ENCODE measurements at places on chromosomes 6 and 20.
A peak's percentile ranks its signal among the peaks of the same experiment; 100 is the strongest.

- no peak for DNase-seq
Observed at GRCh38 chr6:144824018-144824417, 538.9 kb downstream of the UTRN start.

DNA sequence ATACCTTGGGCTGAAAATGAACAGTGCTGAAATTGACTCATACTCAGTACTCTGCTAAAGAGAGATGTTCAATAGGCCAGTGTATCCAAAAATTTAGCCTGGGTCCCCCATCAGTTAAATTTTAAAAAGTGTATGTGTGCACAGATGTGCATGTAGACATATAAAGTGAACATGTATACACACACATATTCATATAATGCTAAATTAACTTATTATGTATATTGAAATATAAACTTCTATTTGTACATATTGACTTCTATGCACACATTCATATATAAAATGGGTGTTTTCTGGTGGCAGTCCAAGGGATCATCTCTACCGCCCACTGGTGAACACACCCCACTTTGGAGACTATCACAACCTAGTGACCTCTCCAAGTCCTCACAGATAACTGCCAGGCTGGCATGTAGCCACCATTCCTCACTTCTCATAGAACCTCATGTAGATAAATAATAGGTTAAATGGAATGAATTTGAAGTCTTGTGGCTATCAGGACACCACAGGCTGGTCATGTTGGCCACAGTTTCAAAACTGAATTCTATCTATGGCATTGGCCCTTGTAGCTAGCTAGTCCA, 8.8 kb downstream of the SLC22A16 start:
- DNase-seq = no peak

GRCh38 chr20:16167423-16168130, 405.7 kb downstream of the KIF16B start:
- DNase-seq = no peak

GRCh38 chr6:39451831-39452230, 129.3 kb upstream of the KCNK16 start:
- no peak for DNase-seq

- DNase-seq = no peak
Observed at GRCh38 chr6:166492092-166492741, 94.3 kb downstream of the RAMACL start.

DNA sequence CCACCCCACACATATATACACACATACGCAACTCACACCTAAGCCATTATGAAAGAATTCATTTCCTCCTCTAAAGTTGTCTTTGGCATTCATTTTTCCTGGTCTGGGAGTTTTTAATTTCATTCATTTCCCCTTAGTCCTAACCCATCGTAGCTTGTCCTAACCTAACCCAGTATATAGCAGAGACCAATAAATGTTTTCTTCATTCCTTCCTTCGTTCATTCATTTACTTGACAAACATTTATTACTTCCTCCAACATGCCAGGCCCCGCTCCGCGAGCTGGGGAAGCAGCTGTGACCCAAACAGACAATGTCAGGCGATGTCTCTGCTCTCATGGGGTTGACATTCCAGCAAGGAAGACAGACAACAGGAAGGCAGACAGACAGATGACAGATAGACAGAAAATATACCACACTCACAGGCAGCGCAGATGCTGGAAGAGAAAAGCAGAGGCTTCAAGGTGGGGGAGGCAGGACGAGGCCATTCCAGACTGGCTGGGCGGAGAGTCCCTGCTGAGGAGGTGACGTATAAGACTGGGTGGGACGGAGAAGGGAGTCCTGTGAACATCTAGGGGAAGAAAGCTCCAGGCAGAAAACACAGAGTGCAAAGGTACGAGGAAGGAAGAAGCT, 33.7 kb upstream of the SIRPA start:
- DNase-seq = no peak

DNA sequence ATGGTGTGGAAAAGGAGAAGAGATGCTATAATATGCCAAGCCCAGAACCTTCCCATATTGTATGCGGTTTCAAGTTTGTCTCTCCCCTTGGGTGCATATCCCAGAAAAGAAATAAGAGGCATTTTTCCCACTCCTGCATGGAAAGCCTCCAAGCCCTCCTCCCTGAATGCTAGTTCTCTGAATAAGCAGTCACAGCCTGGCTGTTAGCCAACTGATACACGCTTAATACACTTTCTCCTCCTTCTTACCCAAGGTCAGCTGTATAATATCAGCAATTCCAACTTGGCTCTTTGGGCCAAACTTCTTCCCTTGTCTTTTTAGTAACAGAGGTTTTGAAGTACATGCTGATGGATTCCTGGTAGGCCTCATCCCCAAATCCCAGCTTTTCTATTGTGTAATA, 440.1 kb downstream of the EPHA7 start:
- DNase-seq = no peak

DNA sequence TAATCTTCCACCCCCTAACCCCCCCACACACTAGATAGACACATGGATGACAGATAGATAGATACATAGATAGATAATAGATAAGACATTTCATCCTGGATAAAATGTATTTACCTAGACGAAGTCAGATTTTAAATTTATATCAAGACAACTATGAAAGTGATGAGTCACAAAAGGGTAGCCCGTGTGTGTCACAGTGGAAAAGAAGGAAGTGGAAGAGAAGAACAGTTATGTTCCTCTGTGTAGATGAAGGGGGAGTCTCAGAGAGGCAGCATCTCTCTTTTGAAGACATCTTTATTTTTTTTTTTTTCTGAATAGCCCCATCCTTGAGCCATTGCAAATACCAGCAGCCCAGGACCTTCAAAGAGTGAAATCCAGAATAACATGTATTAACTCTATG, 121.7 kb upstream of the VGLL2 start:
- no peak for DNase-seq

DNA sequence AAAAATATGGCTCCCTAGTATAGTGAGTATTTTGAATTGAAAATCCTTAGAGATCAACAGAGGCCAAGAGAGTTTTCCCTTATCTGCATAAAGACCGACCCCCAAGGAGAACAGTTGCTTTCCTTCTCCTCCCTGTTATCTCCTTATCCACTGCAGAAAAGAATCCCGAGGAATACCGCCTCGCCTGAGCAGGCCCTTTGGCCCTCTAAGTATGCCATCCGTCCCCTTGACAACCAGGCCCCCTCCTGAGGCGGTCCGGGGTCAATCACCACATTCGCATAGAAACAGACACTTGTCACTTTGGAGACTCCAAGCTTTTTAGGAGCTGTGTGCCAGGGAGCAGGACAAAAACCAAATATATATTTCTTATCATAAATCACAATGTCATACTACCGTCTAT, 15.9 kb upstream of the GGTLC1 start:
- DNase-seq = no peak

- no peak for DNase-seq
Observed at GRCh38 chr6:87722540-87723169, 20.6 kb upstream of the AKIRIN2 start.

DNA sequence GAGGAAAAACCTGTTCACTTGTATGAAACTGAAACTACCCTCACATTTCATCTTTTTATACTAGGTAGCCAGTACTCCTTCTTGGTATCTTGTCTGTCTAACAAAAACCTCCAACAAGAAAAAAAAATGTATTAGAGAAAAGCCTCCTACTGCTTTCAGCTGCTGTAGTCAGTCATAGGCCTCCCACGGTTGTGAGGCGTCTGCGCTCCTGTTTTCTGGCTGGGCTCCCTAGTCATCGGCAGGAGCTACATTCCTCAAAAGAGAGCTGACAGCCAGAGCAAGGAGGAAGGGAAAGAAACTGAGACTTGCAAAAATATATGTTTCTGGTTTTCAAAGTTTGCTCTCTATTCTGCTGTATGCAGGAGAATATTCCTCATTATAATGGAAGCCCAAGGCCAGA, 517.0 kb downstream of the LMBRD1 start:
- DNase-seq = no peak

DNA sequence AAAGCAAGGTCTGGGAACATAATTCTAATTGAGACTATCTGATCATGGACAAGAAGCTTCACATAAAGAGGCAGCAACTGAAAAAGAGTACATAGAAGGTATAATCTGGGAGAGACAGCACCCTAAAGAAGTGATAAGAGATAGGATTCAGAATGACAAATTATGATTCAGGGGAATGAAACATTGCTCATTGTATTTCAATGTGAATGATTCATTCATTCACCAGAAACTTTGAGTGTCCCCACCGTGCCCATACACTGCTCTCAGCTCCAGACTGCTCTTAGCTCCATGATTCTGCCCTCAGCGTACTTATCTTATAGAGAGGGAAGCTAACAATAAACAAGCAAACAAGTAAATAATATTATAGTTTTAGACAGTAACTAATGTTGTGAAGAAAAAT, 329.3 kb upstream of the IRAK1BP1 start:
- DNase-seq = no peak

- DNase-seq = peak; percentile 13
Observed at GRCh38 chr6:117840541-117840983, 66.5 kb upstream of the SLC35F1 start.

DNA sequence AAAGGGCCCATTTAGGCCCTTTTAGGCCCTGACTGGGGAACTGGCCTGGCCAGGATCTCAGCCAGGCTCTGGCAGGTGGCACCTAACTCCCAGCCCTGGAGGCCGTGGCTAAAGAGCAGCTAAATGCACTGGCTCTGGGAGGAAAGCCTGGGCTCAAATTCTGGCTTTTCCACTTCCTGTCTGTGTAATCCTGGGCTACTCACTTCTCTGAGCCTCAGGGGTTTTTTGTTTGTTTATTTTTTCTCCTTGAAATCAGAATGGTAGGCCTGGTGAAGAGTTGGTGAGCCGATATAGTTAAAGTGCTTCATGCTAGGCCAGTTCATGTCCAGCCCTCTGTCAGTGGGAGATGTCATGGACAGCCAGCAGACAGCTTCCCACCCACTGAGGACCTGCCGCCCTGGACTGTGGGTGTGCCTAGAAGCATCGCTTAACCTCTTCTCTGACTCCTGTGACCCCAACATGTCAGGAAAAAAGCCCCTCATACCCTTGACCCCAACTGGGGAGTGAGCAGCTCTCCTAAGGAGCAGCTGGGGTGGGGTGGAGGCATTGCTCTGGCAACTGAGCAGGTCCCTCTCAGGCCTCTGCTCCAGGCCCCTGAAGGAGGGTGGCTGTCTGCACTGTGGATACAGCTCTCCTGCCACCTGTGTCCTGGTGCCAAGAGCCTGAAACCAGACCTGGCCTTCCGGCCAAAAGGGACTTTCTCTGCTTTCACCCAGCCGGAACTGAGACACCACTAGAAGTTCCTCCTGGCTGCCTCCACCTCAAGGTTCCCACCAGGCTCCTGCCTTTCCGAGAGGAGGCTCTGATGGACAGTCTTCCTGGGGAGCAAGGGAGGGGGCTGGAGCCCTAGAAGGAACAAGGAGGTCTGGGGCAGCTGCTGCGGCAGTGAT, 57.2 kb upstream of the MYL9 start:
- no peak for DNase-seq

DNA sequence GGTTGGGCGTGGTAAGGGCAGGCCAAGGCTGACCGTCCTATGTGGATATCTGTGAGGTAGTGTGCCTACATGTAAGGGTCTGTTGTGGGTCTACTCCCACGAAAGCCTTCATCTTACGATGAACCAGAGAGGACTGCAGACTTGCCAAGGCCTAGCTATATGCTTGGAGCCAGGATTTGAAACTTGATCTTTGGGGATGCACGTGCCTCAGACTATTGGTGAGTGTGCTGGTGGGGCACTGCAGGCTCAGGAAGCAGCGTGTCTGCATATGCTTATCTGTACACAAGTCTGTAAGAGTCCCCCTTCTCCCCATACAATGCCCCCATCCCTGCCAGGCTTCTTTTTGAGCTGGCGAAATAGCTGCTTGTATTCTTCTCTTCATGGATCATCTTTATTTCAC, 17.9 kb downstream of the PLCG1 start:
- DNase-seq = no peak

GRCh38 chr6:166488076-166488685, 98.3 kb downstream of the RAMACL start:
- no peak for DNase-seq

Measured in NCI-H1930 (cell line).